Natural killer cell (primary cell): ENCODE measurements at places on chromosomes 6 and 20.

DNA sequence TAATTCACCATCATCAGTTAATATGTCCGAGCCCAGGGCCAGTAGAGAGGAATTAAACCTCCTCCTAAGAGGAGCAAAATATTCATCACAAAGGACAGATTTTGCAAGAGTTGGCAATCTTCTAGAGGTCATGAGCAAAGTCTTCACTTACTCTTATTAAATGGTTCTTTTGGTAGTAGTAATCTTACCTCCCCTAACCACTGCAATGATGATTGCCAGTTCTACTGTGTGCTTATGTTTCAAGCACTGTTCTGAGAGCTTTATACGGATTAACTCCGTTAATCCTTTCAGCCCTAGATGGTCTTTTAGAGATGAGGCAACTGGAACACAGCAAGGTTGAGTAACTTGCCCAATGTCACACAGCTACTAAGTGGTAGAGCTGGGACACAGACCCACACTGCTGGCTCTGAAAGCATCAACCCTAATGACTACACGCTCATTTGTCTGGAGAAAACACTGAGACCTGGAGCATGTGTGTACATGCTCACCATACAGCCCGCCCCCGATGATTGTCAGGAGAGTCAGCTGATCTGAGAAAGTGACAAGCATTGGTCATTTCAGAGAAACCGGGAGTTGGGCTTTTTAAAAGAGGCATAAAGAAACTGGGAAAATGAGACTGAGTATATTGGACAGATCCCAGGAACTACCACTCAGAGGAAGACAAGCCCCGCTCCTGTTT, 276.0 kb downstream of the NRN1 start:
- H3K4me1 ChIP-seq = no peaks in the 10 kb centered on the region
- DNase-seq = no peak
- no peaks in the 10 kb centered on the region for H3K27me3 ChIP-seq

- DNase-seq = no peak
- no peak overlapping the region for H3K4me3 ChIP-seq
- no peaks in the 10 kb centered on the region for H3K4me1 ChIP-seq
- H3K36me3 ChIP-seq = no peaks in the 10 kb centered on the region
- no peaks in the 10 kb centered on the region for H3K27me3 ChIP-seq
Observed at GRCh38 chr6:77368660-77369313, 94.5 kb downstream of the HTR1B start.

DNA sequence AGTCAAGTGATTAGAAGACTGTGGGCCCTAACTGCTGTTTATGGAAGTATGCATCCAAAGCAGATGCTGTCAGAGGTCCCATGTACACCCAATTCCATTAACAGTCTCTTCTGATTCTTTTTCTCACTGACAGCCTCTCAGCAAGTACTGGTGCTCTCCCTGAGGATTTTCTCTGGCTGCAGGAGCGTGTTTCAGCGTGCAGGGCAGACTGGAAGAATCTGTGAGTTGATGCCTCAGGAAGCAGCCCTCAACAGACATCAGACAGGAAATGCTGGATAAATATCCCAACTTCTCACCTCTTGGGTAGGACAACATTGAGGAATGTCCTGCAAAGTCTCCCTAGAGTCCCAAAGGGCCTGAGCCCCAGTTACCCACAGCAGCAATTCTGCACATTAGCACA, 40.8 kb downstream of the ANKEF1 start:
- no peak overlapping the region for H3K4me3 ChIP-seq
- DNase-seq = no peak
- H3K4me1 ChIP-seq = no peaks in the 10 kb centered on the region
- no peaks in the 10 kb centered on the region for H3K27me3 ChIP-seq
- no peak overlapping the region for H3K27ac ChIP-seq

DNA sequence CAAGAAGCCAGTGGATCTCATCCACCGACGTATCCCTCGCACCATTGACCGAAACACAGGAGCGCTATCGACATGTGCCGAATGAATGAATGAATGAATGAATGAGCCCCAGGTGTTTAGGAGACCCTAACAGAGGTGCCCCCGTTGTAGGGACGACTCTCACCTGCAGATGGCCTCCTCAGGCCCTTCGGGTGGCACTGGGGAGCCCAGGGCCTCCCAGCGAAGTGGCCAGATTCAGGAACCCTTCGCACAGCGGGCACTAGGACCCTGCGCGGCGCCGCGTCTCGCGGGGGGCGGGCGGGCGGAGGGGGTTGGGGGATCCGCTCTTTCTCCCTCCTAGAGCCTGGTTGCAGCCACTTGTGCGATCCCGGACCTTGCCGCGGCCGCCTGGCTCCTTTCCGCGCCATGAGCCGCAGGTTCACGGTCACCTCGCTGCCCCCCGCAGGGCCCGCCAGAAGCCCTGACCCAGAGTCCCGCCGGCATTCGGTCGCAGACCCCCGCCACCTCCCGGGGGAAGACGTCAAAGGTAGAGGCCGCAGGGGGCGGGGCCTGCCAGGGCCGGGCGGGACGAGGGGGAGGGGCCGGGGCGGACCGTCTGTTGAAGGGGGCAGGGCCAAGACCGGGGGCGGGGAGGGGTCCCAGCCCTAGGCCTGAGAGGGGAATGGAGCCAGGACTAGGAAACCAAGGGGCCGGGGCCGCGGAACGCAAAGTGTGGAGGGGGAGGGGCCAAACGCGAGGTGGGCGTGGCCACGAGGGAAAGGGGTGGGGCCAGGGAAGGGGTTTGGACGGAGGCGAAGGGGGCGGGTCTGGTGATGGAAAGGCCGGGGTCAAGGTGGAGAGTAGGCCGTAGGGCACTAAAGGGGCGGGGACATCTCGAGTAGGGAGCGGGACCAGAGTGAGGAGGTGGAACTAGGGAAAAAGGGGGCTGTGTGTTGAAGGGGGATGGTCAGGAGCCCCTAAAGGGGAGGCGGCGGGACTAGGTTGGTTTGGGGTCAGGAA, 7.4 kb upstream of the SLC12A5 start:
- no peak overlapping the region for H3K27ac ChIP-seq
- H3K4me1 ChIP-seq = peaks cover 22% of the 10 kb centered on the region
- no peak overlapping the region for H3K4me3 ChIP-seq
- H3K36me3 ChIP-seq = no peaks in the 10 kb centered on the region
- no peak for DNase-seq

- no peak overlapping the region for H3K27ac ChIP-seq
- no peak overlapping the region for H3K4me3 ChIP-seq
- H3K4me1 ChIP-seq = no peaks in the 10 kb centered on the region
- no peak for DNase-seq
Observed at GRCh38 chr6:52209770-52210169, 23.6 kb downstream of the IL17A start.

GRCh38 chr6:34062815-34063214, 83.1 kb downstream of the GRM4 start:
- no peak for DNase-seq
- no peaks in the 10 kb centered on the region for H3K27me3 ChIP-seq
- no peak overlapping the region for H3K4me3 ChIP-seq

DNA sequence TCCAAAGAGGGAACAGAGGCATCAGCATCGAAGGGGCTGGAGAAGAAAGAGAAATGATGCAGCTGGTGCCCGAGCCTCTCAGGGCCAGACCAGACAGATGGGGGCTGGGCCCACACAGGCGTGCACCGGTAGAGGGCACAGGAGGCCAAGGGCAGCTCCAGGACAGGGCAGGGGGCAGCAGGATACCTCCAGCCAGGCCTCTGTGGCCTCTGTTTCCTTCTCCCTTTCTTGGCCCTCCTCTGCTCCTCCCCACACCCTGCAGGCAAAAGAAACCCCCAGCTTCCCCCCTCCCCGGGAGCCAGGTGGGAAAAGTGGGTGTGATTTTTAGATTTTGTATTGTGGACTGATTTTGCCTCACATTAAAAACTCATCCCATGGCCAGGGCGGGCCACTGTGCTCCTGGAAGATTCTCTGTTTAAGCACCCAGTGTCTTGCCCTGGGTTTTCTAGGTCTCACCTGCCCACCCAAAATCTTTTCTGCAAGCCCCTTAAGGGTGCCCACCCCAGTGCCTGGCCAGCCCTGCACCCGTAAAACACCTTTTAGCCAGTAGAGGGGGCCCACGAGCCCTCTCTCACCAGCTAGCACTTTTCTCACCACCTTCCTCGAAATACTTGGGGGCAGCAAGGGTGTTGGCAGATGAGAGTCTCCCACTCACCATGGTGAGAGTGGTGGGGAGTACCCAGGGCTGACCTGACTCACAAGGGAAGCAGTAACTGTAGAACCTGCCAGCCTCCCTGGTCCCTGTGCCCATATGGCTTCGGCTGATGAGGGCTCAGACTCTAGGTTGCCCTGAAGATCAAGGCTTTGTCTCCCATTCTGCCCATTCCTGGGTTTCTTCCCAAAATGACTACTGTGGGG, 35.7 kb upstream of the ID1 start:
- H3K4me1 ChIP-seq = peaks cover 26% of the 10 kb centered on the region
- H3K4me3 ChIP-seq = no peak overlapping the region
- peak; percentile 67 for DNase-seq
- no peak overlapping the region for H3K27ac ChIP-seq
- peaks cover 18% of the 10 kb centered on the region for H3K36me3 ChIP-seq

- H3K4me1 ChIP-seq = no peaks in the 10 kb centered on the region
- H3K36me3 ChIP-seq = no peaks in the 10 kb centered on the region
- H3K4me3 ChIP-seq = no peak overlapping the region
- DNase-seq = no peak
Observed at GRCh38 chr6:26351544-26351953, 13.4 kb upstream of the BTN3A2 start.

DNA sequence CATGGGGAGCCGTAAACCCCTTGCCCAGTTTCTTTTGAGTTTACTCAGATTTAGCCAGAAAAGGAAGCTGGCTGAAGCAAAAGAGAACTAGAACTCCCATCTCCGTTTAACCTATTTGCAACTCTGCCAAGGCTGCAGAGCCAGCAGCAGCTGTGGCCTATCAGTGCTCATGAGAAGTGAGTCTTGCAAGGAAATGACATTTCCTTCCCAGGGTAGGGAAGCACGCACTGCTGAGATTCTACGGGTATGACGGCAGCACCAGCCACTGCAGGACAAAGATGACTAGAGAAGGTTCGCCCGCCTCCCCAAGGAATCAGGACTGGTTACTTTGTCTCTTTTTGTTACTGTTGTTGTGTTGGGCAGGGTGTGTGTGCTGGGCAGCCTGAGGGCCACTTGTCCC, 47.6 kb downstream of the PPP1R3G start:
- no peak overlapping the region for H3K27ac ChIP-seq
- DNase-seq = no peak
- H3K4me1 ChIP-seq = no peaks in the 10 kb centered on the region
- H3K27me3 ChIP-seq = no peaks in the 10 kb centered on the region

DNA sequence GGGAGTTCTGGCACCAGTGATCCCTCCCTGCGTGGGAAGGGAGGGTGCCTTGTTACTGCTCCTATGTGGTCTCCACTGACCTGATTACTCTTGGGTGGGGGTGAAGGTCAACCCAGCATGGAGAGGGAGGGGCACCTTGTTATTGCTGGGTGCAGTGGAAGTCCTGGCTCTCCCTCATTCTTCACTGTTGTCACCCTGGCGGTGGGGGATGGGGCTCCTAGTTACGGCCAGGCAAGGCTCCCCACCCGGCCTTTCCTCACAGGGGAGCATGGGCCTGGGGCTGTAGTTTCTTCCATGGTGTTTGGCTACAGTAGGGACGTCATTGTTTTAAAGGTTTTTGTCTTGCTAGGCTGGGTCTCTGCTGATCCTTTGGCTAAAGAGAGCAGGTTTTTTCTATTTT, 40.8 kb downstream of the PACSIN1 start:
- no peak for DNase-seq
- H3K4me1 ChIP-seq = no peaks in the 10 kb centered on the region
- H3K27me3 ChIP-seq = no peaks in the 10 kb centered on the region
- H3K36me3 ChIP-seq = no peaks in the 10 kb centered on the region
- no peak overlapping the region for H3K4me3 ChIP-seq
- no peak overlapping the region for H3K27ac ChIP-seq

DNA sequence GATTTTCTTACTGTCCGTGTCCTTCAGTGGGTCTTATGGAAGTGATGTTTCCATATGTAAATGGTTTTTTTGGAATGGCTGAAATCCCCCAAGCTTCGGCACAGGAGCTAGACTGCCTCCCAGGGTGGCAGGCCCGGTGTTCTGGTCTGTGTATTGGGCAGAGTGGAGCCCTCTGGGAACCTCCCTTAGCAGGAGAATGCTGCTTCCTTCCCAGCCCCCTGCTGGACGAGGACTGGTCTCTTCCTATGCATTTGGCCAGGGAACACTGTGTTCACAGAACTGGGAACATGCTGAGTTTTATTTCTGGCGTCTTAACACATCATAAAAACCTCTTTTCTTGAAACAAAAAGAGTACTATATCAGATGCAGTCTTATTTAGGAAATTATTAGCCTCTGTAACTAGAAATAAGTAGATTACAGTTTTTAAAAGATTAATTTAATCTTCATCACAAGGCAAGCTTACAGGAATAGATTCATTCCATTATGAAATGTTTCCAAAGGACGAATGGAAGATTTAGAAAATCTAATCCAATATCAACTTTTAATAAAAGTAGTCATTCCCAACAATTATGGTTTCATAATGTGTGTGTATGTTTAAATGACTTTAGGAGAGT, 56.6 kb downstream of the SYTL3 start:
- H3K4me3 ChIP-seq = no peak overlapping the region
- H3K4me1 ChIP-seq = peaks cover 36% of the 10 kb centered on the region
- no peaks in the 10 kb centered on the region for H3K27me3 ChIP-seq
- no peak overlapping the region for H3K27ac ChIP-seq
- peaks cover 25% of the 10 kb centered on the region for H3K36me3 ChIP-seq

DNA sequence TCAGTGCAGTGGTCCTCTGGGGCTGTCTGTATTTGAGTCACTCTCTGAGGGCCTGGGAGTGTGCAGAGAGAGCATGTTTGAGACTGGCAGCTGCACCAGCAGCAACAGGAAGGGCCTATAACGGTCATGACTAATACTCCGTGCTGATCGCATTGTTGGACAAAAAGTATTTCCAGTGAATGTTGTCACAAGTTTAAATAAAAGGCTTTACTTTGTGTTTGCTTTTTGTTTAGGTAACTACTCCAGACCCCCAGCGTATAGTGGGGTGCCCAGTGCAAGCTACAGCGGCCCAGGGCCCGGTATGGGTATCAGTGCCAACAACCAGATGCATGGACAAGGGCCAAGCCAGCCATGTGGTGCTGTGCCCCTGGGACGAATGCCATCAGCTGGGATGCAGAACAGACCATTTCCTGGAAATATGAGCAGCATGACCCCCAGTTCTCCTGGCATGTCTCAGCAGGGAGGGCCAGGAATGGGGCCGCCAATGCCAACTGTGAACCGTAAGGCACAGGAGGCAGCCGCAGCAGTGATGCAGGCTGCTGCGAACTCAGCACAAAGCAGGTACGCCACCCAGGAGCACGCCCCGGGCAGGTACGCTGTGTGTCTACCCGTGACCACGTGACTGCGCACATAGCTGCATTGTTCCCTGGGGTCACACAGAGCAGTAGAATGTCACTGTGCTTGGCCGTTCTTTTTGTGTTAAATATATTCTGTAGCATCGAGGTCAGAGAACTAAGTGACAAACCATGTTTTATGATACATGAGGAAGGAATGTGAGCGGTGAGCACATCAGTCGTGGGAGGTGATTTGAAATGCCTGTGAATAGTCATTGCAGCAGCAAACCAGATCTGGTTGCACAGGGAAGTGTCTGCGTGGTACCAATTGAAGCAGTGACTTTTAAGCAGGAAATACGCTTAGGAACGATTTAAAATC, 174.7 kb downstream of the TMEM242 start:
- DNase-seq = no peak
- H3K27ac ChIP-seq = no peak overlapping the region
- peaks cover 18% of the 10 kb centered on the region for H3K36me3 ChIP-seq
- H3K27me3 ChIP-seq = no peaks in the 10 kb centered on the region

- H3K4me1 ChIP-seq = peaks cover 8% of the 10 kb centered on the region
- H3K27me3 ChIP-seq = no peaks in the 10 kb centered on the region
- H3K27ac ChIP-seq = no peak overlapping the region
- peaks cover 3% of the 10 kb centered on the region for H3K36me3 ChIP-seq
- no peak overlapping the region for H3K4me3 ChIP-seq
Observed at GRCh38 chr6:149642829-149643580, 5.5 kb downstream of the KATNA1 start.

GRCh38 chr6:106125925-106126435, 39.8 kb downstream of the PRDM1 start:
- no peaks in the 10 kb centered on the region for H3K4me1 ChIP-seq
- peak; percentile 46 for DNase-seq
- H3K27ac ChIP-seq = no peak overlapping the region
- no peak overlapping the region for H3K4me3 ChIP-seq
